ENCODE measurements at places on chromosomes 5 and 9.

GRCh38 chr5:9047932-9048331, 497.9 kb downstream of the SEMA5A start:
- no peak for DNase-seq

GRCh38 chr9:8653855-8654254, 854.3 kb upstream of the DMAC1 start:
- DNase-seq = no peak

DNA sequence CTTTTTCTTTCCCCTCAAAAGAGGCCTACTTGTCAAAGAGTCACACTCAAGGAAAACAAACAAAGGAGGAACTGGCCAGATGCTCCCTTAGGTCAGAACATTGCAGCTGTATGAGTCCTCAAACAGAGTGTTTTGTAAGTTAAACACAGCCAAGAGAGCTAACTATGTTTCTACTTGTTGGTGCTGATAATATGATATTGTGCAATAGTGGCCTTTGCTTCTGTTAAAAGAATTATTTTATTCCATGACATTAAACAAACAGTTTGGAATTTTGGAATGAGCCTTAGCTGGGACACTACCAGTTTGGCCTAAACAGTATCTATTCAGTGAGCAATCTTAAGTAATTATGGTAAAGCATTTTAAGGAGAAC, 56.0 kb upstream of the TPD52L3 start:
- no peak for DNase-seq

DNA sequence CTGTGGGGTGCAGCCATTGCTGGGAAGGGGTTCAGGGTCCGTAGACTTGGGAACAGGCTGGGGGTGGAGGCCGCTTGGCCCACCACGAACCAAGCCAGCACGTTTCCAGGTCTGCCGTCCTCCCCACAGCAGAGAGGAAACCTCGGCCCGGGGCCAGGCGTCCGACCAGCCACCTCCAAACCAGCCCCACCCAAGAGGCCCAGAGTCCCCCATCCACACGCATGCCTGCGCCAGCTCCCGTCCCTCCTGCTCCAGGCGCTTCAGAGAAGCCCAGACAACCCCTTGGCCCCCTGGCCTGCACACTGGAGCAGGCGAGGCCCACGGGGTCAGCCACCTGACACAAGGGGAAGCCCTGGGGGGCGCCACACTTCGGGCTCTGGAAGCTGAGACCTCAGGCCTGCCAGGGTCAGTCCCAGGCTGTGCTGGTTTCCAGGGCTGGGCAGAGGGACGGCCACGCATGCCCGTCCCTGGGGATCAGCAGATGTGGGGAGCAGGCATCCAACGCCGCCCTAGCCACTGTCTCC, 6.3 kb downstream of the DNLZ start:
- DNase-seq = no peak

DNA sequence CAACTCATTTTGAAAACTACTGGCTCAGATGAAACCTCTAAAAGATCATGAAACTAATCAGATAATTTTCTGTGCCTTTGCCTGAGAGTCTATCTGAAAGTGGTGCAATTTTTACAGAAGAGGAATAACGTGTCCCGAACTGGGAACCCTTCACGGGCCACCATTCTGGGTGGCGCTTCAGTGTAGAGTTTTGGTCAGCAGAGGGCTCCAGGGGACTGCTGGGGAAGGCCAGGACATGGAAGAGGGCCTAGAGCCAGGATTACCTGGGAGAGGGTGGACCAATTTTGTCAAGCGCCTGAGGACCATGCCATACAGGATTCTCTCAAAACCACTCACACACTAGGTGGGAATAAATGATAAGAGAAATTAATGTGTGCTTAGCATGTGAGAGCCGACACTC, 49.7 kb upstream of the PLEKHG4B start:
- DNase-seq = no peak

GRCh38 chr9:68941780-68942459, 72.0 kb downstream of the PRKACG start:
- DNase-seq = no peak

DNA sequence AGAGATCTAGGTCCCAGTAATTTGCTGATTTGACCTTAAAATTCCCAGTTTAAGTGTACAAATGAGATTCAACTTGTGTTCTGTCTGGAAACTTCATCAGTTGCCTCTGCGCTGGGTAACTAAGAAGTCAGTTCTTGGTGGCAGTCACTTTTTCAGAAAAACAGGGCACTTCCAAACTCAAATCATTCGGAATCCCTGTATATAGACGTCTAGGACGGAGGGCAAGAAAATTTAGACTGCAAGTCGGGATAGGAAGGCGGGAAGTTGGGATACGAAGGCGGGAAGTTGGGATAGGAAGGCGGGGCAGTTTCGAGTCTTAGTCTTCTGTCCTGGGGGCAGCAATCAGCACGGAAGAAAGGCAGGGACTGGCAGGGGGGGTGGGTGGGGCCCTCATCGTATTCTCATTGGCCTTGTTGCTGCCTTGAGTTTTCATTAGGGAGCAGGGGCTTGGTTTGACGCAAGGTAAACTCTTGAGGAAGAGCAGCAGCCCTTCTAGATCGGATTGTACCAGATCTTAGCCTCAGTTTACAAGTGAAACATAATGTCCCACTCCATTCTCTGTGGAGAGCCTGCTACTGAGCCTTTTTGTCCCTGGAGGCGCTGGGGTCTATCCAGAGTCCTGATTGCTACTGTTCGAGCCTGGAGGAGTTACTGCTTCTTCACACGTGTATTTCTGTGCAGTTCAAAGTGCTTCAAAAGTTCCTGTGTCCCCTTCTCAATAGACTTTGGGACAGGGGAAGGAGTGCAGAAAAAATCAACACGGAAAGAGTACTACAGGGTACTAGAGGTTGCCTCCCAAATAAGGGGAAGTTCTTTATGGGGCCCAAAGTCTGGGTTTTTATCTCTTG, 2.7 kb upstream of the PURA start:
- DNase-seq = no peak

DNA sequence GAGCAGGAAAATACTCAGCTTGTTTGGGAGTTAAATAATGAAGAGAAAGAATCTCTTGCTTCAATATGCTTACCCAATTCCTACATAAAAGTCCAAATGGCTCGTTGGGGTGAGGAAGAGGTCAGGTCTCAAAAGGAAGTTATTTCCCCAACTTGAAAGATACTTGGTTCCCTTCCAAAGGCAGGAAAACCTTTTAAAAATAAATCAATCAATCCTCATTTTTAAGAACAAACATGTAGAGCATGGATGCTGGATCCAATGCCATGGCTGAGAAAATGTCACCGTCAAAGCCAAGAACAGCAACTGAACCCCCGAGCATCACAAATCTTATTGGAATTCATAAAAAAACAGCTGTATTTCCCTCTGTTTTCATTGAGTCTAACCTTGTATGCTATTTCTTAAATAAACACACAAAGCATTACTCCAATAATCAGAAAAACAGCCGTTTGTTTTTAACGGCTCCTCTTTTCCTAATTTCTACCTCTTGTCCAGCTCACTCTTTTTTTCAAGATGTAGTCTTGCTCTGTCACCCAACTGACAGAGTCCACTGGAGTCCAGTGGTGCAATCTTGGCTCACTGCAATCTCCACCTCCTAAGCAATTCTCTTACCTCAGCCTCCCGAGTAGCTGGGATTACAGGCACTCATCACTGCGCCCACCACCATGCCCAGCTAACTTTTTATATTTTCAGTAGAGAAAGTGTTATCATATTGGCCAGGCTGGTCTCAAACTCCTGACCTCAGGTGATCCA, 140.7 kb downstream of the GNA14 start:
- no peak for DNase-seq

GRCh38 chr9:3575821-3576220, 50.0 kb upstream of the RFX3 start:
- DNase-seq = no peak

DNA sequence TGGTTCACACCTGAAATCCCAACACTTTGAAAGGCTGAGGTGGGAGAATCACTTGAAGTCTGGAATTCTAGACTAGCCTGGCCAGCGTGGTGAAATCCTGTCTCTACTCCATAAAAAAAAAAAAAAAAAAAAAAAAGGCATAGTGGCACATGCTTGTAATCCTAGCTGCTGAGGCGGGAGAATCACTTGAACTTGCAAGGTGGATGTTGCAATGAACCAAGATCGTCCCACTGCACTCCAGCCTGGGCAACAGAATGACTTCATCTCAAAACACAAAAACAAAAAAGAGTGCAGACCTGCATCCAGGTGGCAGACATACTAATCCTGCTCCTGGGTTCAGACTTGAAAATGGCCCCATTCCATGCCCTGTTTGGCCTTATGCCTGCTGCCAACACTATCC, 21.8 kb upstream of the ADAMTS19 start:
- DNase-seq = no peak

DNA sequence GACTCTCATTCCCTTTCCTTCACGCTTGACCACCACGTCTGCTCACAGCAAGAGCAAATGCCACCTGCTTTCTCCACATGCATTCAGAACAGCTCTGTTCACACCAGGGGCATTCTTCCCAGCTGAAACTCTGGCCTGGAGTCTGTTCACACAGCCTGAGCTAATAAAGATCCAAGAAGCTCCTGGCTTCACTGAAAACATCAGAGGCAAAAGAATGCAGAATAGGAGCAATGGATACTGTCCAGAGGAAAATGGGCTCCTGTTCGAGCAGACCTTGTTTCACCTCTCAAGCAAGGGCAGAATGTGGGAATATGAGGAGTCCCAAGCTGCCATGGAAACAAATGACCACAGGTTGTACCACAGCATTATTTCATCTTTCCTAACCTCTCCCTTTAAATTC, 402.7 kb upstream of the TNC start:
- DNase-seq = no peak
